Jurkat, Clone E6-1 (cell line): ENCODE measurements at places on chromosomes 13 and 19.

GRCh38 chr19:35533822-35534392 lies 651 bp downstream of the GAPDHS start:
- no peak for DNase-seq

DNA sequence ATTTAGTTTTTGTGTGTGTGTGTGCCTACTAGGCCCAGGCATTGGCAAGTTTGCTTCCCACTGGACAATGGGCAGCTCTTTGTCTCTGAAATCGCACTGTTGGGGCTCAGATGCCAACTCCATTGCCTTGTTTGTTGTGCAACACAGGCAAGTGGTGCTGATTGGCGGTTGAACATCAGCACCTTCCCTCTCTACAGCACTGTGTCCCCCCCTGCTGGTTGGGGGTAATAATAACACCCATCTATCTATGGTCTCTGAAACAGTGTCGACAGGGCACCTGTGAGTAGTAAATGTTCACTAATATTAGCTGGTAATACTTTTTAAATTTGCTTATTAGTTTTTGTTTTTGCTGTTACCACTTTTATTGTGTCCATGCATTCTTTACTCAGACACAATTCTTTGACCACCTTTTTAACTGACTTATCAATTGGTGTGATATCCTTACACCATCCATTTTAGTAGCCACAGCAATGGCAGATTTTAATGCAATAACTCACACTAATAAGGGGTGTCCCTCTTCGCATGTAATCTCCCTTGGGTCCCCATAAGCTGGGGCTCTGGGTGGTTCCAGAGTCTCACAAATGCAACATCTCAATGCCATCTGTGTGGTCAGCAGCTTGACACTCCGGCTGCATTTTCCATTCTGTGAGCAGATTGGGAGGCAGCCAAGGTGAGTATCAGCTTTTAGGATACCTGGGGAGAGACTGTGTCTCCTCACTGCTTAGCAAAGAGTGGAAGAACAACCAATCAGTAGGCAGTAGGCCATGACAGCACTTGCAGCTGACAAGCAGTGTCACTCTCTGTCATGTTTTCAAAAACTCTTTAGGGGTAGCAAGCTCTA lies 47.7 kb upstream of the UQCRFS1 start:
- peak; percentile 51 for DNase-seq

GRCh38 chr19:4939466-4939865 lies 29.4 kb upstream of the KDM4B start:
- DNase-seq = no peak

- no peak for DNase-seq
Observed at GRCh38 chr19:17420475-17420924, 653 bp downstream of the MVB12A start.

DNA sequence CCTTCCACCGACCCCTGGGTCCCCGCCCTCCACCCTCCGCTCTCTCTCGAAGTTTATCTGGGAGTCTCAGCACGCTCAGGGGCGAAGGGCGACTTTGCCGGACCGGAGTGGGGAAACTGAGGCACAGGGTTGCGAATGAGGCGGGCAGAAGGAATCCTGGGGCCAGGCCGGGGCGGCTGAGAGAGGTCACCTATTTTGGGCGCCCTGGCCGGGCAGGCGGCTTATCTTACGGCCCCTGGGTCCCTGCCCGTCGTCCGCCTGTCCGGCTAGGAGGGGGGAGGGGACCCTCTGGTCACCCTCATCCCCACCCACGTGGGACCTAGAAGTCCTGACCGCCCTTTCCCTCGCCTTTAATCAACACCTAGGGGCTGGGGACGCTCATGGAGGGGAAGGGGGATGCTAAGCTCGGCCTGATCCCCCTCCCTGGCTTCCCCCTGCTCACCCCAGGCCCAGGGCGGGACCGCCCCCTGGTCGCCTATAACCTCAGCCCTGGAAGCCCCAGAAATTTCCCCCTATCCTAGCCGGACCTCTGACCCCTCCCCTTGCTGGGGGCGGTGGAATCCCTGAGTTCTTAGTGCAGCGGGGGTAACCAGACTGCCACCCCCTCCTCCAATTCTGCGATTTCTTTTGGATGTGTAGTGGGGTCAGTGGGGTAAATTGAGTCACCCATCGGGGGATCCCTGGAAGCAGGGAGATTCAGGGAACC lies 556 bp downstream of the TRIP10 start:
- DNase-seq = no peak

DNA sequence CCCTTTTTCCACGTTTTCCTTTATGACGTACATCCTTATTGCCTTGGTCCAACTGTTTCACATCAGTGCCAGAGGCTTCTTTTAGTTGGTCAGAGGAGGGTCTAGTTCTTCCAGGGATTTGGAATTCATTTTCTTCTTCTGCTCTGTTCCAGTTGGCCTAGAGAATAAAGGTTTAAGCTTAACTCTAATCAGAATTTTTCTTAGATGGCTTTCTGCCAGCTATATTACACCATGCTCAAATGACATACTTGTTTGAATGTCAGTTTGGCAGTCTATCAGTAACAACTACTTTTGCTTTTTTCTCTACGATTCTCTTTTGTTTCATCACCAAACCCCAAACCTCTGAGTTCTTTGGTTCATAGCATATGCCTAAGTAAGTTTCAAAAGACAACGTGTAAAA lies 16.8 kb downstream of the SPART start:
- DNase-seq = no peak

- no peak for DNase-seq
Observed at GRCh38 chr19:46745521-46746280, at the start of gene FKRP. Gene FKRP, plus strand, starts transcription at chr19:46746057. Its CDS starts 9,394 bp downstream, at chr19:46755451.

DNA sequence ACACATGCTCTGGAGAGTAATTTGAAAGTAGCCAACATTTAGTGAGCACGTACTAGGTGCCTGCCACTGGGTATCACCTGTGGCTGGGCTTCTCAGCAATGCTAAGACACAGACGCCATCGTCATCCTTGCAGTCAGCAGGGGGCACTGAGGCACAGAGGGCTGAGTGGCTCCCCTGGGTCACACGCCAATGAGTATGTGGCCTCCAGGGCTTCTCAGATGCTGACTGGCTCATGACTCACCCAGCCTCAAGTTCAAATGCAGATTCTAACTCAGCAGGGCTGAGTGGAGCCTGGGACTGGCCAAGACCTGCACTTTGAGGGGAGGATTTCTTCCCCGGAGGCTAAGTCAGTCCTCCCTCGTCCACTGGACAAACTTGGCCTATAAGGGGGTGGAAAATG lies 115.1 kb upstream of the CACNA1A start:
- no peak for DNase-seq

GRCh38 chr19:55220525-55220924 lies 8.0 kb downstream of the TMEM86B start:
- no peak for DNase-seq

DNA sequence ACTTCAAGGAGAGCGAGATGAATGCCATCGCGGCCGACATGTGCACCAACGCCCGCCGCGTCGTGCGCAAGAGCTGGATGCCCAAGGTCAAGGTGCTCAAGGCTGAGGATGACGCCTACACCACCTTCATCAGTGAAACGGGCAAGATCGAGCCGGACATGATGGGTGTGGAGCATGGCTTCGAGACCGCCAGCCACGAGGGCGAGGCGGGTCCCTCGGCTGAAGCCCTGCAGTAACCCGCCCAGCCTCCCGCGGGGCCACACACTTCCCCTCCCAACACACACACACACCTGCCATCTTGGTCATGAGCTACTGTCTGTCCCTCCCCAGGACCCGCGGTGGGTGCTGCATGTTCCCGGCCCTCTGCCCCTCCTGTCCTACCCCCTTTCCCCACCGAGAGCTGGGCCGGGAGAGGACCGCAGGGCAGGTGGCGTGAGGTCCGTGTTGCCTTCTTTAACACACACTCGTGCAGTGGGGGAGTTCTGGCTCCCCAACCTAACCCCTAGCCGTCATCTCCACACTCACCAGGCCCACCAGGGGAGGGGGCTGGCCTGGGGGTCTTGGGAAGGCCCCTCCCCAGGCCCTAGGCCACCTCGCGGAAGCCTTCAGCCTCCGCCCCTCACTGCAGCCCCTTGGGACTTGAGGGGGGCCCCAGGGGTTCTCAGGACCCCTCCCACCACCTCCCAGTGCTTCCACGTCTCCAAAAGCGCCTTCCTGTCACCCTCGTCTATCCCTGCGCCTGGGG lies 11.8 kb downstream of the STX10 start:
- DNase-seq = no peak

DNA sequence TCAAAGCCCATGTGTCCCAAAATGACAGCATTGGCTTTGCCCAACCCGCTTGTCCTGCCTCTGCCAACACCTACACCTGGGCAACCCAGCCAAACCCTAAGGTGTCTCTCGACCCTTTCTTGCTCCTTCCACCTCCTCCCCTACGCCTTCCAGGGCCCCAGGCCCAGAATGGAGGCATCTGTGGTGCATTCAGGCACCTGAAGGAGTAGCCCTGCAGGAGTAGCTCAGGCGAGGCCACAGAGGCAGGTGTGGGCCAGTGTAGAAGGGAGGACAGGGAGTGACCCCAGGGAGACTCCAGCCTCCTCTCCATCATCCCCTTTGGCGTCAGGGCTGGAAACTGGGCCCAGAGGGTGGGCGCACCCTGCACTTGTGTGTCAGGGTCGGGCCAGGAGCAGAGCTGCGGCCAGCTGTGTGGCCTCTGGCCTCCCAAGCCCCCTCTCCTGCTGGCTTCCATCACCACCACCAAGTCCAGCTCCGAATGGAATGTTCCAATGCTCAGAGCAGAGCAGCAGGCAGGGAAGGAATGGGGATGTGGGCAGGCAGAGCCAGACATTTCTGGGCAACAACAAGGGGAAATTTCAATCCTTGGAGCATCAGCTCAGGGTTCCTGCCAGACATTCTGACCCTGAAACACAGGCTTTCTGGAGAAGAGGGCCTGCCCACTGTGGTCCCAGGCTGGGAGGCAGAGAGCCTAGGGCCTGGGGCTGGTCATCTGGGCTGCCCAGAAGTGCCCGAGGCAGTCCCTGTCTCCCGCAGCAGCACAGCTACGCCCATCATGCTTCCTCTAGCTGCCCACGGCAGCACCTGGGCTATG lies 16.4 kb downstream of the PLEKHF1 start:
- DNase-seq = no peak

- no peak for DNase-seq
Observed at GRCh38 chr19:54230031-54230430, 7.2 kb upstream of the LILRB3 start.

DNA sequence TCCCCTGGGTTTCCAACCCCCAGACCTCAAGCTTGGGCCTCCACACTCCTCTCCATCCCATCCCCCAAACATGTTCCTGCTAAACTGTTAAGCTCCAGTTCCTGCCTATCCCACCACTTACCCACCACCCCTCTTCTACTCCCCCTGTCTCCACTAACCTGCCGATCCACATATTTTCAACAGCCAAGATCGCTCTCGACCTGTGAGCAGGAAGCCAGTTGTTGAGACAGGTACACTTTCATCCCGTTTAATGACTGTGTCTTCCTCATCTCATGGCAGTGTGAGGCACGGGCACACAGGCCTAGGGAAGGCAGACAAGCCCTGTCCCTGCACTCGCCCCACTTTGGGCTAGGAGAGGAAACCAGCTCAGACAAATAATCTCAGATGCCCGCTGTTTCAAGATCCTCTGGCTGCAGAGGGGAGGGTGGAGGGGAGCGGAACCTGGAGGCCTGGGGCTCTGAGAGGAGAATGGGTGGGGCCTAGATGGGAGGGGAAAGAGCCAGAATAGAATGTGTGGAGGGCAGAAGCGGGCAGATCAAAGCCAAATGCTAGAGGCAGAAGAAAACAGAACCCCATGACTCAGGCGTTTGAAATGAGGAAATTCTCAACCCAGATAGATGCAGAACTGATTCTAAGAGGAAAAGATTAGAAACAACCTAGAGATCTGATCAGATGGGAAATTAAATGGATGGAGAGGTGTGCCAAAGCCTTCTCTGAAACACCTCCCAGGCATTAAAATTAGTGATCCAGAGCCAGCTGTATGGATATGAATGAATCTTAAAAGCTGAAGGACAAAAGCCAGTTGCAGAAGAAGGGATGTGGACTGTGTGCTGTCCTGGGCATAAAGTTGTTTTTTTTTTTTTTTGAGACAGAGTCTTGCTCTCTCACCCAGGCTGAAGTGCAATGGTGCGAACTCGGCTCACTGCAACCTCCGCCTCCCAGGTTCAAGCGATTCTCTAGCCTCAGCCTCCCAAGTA lies 16.9 kb upstream of the CYP2S1 start:
- peak; percentile 45 for DNase-seq

GRCh38 chr13:97004886-97005285 lies 10.6 kb upstream of the OXGR1 start:
- no peak for DNase-seq

GRCh38 chr13:47417485-47417884 lies 520.6 kb upstream of the HTR2A start:
- DNase-seq = no peak

DNA sequence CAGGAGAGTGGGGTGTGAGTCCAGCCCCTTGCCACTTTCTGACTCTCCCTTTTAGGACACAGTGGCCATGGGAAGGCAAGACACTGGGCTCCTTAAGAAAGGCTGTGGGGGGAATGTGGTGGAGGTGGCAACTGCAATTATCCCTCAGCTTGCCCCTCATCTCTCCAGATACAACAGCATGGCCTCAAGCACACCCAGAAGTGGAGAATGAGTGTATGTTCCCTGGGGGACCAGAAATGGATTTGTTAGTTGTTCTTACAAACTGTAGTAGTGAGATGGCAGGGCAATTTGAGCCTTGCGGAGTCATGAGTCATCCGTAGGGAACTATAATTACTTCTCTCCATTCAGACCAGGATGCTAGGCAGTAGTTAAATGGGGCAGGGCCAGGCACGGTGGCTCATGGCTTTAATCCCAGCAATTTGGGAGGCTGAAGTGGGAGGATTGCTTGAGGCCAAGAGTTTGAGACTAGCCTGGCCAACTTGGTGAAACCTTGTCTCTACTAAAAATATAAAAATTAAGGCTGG lies 25.6 kb upstream of the CXCL17 start:
- no peak for DNase-seq

DNA sequence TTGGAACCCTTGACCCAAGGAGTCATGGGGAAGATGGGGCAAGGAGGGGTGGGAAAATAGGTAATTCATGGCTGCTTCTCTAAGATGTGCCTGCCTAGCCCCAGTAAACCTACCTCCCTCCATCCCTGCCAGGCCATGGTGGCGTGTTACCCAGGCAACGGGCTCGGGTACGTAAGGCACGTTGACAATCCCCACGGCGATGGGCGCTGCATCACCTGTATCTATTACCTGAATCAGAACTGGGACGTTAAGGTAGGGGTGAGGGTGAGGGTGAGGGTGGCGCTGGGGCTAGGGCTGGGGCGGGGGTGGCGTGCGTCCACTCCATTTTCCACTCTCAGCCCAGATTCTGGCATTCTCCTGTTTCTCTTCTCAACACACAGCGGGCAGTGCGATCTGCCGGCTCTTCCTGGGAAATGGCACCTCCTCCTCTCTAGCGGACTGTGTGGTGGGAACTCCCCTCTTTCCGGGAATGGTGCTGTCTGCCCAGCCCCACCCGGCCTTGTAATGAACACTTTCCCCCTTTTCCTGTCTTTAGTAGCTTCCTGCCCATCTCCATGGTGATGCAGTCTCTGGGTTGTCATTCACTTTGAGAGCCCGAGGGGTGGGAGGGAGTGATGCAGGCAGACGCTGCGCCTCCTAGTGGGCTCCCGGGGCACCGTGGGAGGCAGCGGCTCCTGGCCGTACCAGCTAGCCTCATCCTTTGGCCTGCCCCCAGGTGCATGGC lies 7.6 kb downstream of the EGLN2 start:
- DNase-seq = peak; percentile 88

- DNase-seq = peak; percentile 67
Observed at GRCh38 chr19:55212447-55212846, 3.1 kb upstream of the PTPRH start.
